ENCODE measurements at places on chromosomes 16 and 17.

DNA sequence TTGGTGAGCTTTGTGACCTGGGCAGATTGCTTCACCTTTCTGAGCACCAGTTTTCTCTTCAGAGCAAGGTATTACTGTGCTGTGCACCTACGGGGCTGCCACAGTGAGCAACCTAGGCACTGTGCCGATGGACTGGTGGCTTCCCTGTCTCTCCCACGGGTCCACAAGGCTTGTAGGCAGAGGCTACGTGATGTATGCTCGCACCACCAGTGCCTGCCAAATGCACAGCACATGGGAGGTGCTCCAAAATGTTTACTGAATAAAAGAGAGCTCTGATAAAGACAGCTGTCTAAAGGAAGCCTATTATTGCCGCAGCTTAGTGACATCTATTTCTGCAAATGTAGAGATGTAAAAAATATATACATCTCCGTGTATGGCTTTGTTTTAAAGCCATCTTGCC is 139.2 kb downstream of the CDK5R1 start:
- no peak for DNase-seq

- no peak for DNase-seq
Observed at GRCh38 chr17:34406226-34406625, 43.2 kb upstream of the CCL1 start.

DNA sequence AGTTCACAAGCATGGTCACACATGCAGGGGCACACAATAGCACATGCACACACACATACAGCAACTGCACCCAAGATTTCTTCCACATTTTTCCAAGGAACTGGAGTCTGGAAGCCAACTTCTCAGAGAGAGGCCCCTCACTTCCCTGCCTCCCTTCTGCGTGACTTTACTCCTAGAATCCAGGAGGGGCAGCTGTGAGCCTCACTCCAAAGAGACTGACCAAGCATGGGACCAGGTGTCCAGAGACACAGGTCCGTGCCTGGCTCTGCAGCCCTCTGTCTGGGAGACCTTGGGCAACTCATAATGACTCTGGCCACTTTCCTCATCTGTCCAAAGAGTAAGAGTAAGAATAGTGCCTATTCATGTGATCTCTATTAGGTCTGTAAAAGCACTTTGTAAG is 104.7 kb upstream of the TMEM132E start:
- DNase-seq: no peak

- DNase-seq: no peak
Observed at GRCh38 chr17:67779098-67779672, 46.1 kb upstream of the BPTF start.

DNA sequence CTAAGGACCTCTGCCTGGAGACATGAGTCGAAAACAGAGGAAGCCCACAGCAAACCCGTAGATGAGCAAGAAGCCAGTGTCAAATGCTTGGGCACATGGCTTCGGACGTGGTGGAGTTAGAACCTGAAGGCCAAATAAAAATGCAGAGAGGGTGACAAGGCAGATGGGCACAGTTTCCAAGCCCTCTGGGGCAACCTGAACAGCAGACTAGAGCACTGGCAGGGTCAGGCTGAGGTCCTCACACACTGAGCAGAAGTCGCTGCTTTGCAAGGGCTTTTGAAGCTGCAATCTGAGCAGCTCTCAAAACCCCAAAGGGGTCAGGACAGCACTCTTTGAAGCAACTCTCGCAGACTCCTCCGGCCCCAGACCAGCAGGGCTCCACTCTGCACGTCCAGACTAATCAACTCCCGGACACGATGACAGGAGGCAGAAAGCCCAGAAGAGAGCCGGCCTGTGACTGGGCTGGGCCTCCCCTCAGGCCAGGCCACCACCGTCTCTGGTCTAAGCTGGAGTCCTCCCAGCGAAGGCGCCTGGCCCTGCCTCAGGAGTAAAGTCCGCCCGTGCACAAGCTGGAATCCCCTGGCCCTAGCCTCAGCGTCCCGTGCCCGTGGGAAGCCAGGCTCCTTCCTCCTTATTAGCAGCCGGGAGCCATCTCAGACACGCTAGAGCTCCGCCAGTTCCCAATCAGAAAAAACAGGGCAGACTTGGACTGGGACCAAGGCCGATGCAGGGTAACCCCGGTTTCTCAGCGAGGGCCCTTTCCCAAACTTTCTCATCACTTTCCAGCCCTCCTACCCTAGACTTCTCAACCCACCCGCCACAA is 924 bp downstream of the SMARCD2 start:
- DNase-seq: peak; percentile 35

DNA sequence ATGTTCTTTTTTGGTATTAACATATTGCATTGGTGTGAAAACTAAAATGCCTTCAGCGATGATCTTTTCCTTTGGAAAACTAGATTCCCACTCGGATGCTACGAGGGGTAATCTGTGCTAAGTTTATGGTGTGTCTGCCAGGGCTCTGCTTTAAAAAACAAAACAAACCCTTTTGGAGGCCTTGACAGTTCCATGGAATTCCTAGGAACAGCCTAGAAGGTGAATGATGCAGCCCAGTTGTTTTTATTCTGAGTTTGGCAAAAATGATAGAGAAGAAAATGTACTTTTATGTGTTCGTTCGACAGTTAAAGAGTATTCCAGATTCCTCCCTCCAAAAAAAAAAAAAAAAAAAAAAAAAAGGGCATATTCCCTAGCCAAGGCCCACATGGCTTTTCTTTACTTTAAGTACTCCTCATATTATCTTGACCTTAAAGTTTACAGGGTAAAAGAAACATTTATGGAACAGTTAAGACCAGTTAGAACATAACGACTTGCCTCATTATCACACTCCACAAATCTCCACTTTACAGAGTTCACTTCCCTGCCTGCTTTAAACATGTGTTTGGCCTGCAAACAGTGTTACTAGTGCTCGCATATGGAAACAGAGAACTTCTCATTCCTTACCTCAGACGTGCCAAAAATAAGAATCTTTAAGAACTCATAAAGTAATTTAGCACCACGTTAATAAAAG is 159.1 kb downstream of the WWOX start:
- no peak for DNase-seq

- peak; percentile 61 for DNase-seq
Observed at GRCh38 chr17:60421273-60422161, 772 bp upstream of the CHCT1 start.

Measured in HL-60 (cell line).